Hematopoietic multipotent progenitor cell treated with erythropoietin and hydrocortisone succinate and interleukin-3 and kit ligand, for 4 days (in vitro differentiated cells): ENCODE measurements at places on chromosomes 16 and 17.

DNA sequence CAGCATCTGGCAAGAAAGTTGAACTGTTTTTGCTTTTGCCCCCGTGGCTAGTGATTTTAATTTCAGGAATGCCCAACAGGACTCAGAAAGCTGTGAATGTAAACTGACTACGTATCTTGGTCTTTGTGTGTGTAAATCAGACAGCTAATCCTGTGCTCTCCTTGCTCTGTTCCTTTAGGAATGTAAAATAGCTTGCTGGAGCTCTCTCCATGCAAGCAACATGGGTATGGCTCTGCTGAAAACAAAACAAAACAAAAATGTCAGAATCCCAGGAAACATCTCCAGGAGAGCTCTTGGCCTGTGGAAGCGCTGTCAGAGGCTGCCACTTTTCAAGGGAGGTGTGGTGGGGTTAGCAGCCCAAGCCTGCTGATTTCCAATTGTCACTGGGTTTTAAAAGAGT lies 161.8 kb upstream of the NOG start:
- DNase-seq, result no peak

GRCh38 chr17:2214047-2214928 lies 89.3 kb downstream of the SMG6 start:
- peak; percentile 63 for DNase-seq

- DNase-seq, result no peak
Measured at GRCh38 chr17:13395862-13396261, 205.9 kb downstream of the HS3ST3A1 start.

- peak; percentile 17 for DNase-seq
Measured at GRCh38 chr16:4623593-4623992, 1.0 kb upstream of the MGRN1 start.

- DNase-seq, result peak; percentile 87
Measured at GRCh38 chr17:42276359-42276608, at the start of gene STAT5B. Gene STAT5B (minus strand): TSS chr17:42276391. CDS start chr17:42232127, 44,264 bp downstream.

- DNase-seq, result no peak
Measured at GRCh38 chr16:52577130-52577706, 30.3 kb upstream of the TOX3 start.

- DNase-seq, result no peak
Measured at GRCh38 chr16:66434619-66435430, 7.7 kb downstream of the BEAN1 start.

DNA sequence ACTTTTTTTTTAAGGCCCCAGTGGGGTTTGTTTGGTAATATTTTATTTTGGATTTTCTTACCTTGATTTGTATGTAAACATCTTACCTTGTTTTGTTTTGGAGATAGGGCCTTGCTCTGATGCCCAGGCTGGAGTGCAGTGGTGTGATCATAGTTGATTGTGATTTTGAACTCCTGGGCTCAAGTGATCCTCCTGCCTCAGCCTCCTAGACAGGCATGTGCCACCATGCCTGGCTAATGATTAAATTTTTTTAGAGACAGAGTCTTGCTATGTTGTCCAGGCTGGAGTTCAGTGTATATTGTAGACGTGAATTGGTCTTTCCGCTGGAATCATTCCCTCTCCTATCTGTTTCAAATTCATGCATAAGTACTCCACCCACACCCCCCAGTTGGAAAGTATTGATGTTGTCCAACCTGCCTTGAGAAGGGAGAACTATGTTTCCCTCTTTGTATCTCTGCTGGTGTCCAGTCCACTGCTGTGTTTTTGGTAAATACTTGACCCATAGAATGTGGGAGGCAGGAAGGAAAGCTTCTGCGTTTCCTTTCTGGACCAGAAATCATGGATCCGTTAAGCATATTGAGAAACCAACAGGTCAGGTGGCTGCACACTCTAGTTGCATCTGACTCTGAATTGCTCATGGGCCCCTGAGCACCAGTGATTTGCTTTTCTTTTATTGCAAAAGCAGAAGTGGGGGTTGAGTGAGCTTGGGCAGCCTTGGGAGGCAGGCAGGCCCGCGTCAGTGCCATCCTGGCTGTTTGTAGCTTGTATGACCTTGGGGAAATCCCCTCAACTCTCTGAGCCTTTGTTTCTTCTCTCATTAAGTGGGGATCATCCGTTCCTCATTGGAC lies 25.0 kb downstream of the RMI2 start:
- DNase-seq, result peak; percentile 72

DNA sequence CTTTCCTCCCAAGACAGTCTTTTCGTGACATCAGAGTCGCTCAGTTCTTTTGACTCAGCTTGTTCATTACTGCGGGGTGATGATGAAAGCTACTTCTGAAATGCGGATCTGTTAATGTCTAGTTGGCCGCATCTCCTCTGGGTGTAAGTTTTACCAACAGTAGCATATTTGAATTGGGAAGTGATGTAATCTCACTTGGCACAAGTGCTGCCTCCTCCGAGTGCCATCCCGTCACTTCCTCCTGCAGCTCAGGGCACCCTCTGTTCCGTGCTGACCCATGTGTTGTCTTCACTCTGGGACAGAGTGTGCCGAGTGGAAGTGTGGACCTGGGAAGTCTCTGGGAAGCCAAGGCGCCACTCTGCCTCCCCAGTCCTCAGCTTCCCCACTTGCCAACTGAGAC lies 8.9 kb downstream of the ADAD2 start:
- peak; percentile 29 for DNase-seq

GRCh38 chr16:27239026-27239425 lies 29.5 kb downstream of the NSMCE1 start:
- no peak for DNase-seq

DNA sequence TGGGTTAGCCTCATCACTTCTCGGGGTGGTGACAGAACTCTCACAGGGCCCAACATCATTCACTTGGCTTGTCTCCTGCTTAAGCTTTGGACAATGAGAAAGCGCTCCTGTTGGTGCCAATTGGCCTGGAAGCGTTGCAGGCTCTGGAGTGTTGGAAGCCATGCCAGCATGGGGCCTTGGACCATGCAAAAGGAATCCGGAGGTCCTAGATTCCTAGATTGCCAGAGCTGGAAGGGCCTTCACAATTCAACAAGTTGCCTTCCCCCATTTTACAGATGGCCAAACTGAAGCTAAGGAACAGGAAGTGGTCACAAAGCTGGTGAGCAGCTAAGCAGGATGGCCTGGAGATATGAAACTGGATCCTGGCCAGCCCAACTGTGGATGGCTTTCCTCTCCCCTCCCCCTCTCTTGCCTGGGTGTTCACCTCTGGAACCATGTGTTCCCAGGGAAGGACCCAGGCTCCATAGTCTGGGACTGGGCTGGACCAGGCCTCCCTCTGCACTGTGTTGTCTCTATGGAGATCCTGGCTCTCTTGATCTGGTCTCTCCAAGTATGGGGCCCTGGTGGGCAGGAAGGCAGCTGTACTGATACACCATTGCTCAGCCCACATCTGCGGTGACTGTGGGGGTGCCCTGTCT lies 6.0 kb upstream of the IGFBP4 start:
- peak; percentile 90 for DNase-seq

- DNase-seq, result no peak
Measured at GRCh38 chr16:84828322-84828721, 8.5 kb downstream of the CRISPLD2 start.

- no peak for DNase-seq
Measured at GRCh38 chr16:79124016-79124756, 476.4 kb downstream of the MAF start.
